AML-193 (cell line): ENCODE measurements at places on chromosomes 3 and 15.

- DNase-seq = peak; percentile 93
Observed at GRCh38 chr3:43105596-43106292, at the start of gene POMGNT2. Gene POMGNT2, minus strand, starts transcription at chr3:43106079. Its CDS starts 24,648 bp downstream, at chr3:43081431.

DNA sequence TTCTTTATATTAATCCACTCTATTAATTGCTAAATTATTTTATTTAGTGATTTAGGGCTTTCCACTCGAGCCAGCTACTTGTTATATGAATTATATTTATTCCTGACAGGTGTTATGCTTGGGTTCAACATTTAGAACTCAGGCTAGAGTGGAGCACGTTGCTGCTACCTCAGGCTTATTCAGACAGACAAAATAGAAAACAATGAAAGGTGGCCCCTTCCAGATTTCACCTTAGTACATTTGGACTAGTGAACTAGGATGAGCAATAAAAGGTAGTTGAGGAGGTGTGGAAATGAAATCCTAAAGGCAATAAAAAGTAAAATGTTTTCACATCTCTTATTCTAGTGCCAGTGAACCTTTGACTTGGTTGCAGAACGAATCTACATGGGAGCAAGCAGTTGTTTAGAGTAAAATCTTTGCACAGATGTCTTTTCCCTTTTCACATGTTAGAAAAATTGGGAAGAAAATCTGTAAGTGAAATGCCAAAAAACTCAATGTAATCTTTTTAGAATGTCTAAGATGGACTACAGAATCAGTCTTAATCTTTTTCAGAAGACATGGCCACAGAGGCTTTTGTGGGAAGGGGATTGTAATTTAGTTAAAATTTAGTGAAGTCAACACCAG, 63.8 kb downstream of the AKAP13 start:
- no peak for DNase-seq

- DNase-seq = no peak
Observed at GRCh38 chr3:178762385-178762784, 226.1 kb downstream of the KCNMB2 start.

GRCh38 chr15:43187544-43188155, 2.4 kb downstream of the CCNDBP1 start:
- peak; percentile 82 for DNase-seq

DNA sequence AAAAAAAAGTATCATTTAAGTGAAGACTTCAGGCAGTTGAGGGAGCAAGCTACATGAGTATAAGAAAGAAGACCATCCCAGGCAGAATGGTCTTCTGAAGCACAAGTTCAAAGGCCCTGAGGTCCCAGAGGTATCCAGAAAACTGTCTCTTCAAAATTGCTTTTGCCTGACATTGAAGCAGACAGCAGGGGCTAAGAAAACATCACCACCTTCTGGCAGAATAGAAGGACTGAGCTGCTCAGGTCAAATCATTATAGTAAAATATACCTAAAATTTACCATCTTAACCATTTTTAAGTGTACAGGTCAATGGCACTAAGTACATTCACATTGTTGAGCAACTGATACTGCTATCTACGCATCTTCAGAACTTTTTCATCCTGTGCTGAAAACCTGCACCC, 16.4 kb downstream of the GPR160 start:
- DNase-seq = peak; percentile 76

GRCh38 chr15:49438962-49439631, 16.1 kb downstream of the FGF7 start:
- DNase-seq = peak; percentile 83

DNA sequence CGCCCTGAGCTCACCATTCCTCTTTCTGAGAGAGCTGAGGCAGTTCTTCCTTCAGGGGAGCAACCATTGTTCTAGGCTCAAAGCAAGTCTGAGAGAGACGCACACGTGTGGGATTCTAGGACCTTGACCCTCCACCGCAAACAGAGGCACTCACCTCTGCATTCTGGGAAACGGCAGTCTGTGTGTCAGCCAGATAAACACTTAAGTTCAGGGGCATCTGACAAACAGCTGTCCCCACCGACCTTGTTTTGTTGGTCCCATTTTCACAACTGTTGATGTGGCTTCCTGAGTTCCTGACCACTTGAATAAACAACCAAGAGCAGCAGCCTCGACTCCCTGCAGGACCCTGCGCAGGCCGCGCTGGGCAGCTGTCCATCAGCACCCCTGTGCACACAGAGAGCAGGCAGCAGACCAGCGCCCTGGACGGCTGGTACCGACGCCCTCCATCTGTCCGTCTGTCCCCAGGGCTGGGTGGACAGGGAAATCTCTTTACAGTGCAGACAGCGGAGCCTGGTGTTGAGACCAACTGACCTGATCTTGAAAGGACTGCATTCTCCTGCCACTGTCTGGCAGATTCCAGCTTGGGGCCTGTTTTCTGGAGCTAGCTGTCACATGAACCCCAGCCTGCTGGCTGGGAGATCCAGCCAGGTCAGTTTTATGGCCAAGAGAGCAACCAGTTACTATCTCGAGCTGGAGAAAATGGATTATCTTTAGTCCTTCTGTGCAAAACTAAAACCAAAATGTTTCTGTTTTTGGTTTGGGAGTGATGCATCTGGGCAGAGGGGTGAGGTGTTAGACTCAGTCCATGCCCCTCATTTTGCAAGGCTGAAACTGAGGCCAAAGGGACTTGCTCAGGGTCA, 64.2 kb downstream of the FAM43A start:
- DNase-seq = no peak

- no peak for DNase-seq
Observed at GRCh38 chr3:143529018-143529478, 319.2 kb downstream of the SLC9A9 start.

GRCh38 chr15:66094331-66094730, 159.2 kb downstream of the MEGF11 start:
- no peak for DNase-seq
